ENCODE measurements at places on chromosomes 5 and 9.

GRCh38 chr5:181042722-181043121, 2.7 kb downstream of the BTNL9 start:
- DNase-seq = no peak

GRCh38 chr5:165015547-165015946, 1510.1 kb downstream of the MAT2B start:
- DNase-seq = no peak

GRCh38 chr9:82148426-82148810, 159.8 kb downstream of the SPATA31D1 start:
- no peak for DNase-seq

- no peak for DNase-seq
Measured at GRCh38 chr9:6965566-6965965, 207.8 kb downstream of the KDM4C start.

DNA sequence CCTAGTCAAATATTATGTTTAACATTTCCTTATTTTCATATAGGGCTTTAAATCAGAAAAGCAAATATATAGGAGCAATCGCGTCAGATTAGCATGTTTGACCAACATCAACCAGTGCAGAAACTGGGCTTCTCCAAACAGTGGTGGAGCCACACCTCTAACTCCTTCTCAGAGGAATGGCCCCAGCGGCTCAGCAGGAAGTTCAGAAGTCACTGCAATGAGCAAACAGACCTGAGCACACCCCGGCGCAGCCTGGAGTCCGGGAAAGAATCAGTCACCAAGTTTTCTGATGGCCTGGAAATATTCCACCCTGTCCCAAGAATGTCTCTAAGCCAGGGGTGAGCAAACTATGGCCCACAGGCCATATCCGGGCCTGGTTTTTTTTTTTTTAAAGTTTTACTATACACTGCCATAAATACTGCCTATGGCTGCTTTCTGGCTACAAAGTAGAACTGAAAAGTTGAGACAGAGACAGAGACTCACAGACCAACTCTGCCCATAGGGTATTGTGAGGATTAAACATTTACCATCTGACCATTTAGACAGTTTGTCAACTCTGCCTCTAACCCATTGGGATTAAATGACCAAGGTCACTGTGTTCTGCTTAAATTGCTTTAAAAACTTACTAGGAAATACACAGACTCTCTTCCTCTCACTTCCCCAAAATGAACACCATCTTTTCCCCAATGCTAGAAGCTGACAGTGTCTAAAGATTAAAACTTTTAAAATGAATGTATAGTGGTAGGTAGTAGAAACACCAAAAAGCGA, 5.4 kb downstream of the GOLM1 start:
- no peak for DNase-seq

GRCh38 chr9:17578911-17579793, at the start of gene SH3GL2:
Gene SH3GL2 (plus strand): TSS chr9:17579066.
- DNase-seq = no peak

GRCh38 chr9:125521462-125522327, 185.3 kb downstream of the MAPKAP1 start:
- DNase-seq = no peak

DNA sequence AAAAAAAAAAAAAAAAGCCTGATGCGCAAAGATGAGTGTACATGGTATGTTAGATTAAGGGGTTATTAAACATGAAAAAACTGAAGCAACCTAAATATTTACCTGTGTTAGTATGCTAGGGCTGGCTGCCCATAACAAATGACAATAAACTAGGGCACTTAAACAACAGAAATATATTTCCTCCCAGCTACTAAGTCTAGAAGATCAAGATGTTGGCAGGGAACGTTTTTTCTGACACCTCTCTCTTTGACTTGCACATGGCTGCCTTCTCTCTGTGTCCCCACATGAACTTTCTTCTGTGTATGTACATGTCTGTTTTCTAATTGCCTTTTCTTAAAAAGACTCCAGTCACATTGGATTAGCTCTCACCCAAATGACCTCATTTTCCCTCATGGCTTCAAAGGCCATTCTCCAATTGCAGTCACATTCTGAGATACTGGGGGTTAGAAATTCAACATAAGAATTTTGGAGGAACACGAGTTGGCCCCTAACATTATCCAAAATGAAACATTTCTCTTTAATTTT, 694.5 kb downstream of the CDH9 start:
- no peak for DNase-seq
